ENCODE measurements at places on chromosomes 11 and 22.

GRCh38 chr11:63536669-63537292, at the start of gene PLAAT4:
Gene PLAAT4 (plus strand): TSS chr11:63536808. CDS start chr11:63536869, 61 bp downstream.
- DNase-seq: peak; percentile 62

- peak; percentile 44 for DNase-seq
Measured at GRCh38 chr11:65442842-65443331, 20.3 kb downstream of the NEAT1 start.

DNA sequence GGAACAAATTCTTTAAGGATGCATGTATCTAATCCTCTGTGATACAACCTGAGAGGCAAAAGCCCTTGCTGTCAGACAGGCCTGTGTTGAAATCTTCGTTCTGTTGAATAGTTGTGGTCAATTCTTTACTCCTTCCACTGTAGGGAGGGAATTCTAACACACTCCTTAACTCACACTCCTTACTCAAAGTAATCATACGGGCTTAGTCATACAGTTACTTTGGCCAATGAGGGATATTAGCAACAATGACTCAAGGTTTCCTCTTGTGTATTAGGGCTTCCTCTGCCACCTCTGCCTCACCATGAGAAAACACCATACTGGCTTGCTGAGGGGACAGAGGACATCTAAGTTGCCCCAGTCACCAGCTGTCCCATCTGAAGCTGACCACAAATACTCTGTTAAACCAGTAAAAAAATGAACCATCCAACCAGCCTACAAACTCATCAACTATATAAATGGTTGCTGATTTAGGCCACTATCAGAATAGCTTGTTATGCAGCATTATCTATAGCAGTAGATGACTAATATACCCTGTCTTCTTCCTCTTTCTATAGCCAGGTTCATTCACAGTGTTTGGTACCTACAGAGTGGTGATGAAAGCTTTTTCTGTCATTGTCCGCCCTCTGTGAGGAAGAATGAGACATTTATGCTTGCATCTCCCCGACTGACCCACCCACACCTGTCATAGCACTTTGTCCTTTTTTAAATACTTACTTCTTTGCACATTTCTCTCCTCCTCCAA, 322.8 kb upstream of the SYN3 start:
- no peak for DNase-seq

GRCh38 chr11:2549491-2549875, 104.7 kb downstream of the KCNQ1 start:
- DNase-seq: no peak

DNA sequence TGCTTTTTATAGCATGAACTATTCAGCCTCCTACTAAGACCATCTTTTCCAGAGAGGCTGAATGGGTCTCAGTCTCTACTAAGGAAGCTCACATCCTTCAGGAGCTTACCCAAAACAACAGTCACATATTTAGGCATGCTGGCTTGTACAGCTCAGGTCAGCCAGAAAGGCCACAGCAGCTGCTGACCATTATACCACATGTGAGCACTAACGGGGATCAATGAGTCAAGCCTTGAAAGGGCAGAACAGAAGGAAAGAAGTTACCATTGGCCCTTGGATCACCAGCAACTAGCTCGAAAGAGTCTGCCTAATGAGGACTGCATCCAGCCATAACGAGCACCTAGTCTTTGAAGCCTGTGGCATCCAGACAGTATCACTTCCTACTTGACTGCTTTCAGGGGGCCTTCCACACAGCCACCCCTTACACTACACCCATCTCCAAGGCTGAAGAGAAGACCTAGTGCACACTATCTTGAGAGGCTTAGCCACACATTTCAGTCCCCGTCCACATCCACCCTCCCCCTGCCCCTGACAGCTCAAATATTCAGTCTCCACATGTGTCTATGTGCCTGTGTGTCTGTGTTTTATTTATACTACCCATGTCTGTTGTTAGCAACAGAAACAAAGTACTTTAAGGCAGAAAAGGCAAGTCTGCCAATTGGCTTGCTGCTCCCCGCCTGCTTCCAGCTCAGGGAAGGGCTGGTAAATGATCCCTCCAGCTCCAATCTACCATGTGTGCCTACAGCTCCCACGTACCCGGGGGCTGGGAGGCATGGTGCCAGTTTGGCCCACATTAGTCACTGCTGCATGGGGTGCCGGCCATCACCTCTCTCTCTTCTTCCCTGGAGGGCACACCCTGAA, 95.5 kb downstream of the RPL27A start:
- DNase-seq: no peak

GRCh38 chr11:42410251-42410955, 901.4 kb upstream of the API5 start:
- no peak for DNase-seq

DNA sequence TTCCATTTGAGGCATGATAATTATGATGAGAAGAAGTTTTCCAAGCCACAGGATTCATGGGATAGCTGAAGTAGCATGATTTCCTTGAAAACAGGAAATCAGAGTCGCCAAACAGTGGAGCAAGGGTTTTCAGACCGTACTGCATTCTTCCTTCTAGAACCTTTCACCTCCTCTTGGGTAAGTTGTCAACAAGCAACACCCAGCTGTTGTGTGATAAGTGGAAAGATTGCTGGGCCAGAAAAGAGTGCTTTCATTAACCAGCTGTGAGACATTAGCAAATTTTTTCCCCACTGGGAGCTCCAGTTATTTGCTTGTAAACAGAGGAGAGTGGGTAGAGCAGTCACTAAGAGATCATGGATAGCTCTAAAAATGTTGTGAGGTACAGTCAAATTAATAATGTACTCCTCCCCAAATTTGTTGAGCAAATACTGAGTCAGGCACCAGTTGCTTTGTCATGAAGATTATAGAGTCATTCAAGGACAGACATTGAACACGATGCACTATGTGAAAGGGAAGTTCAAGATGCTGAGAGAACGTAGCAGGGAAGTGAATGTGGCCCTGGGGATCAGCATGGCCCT, 11.7 kb upstream of the MPEG1 start:
- no peak for DNase-seq

DNA sequence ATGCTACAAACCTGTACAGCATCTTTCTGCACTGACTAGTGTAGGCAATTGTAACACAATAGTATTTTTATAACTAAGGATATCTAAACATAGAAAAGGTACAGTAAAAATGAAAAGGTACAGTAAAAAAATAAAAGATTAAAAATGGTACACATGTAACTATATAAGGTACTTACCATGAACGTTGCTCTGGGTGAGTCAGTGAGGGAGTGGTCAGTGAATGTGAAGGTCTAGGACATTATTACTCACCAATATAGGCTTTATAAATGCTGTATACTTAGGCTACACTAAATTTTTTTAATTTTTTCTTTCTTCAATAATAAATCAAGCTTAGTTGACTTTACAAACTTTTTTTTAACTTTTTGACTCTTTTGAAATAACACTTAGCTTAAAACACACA, 59.9 kb downstream of the EIF3M start:
- no peak for DNase-seq

GRCh38 chr11:17736579-17736893, 2.0 kb downstream of the KCNC1 start:
- no peak for DNase-seq

GRCh38 chr11:37264060-37264459, 666.0 kb upstream of the RAG2 start:
- DNase-seq: no peak

GRCh38 chr22:34429314-34429713, 509.0 kb upstream of the LARGE1 start:
- no peak for DNase-seq

DNA sequence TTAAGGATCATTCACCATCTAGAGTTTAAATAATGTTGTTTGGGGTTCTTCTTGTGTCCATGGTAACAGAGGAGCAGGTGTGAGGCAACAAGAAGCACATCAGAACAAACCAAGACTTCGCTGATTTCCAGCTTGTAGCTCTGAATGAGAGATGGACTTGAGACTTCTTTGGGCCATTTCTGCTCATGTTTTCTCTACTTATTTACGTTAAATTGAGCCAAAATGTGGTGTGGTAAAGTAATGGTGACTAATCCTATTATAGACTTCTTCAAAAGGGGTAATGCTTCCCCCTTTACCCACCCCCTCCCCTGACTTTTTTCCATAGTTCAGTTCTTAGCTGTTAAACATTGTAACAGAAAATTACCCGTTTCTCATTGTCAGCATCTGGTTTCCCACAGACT, 65.2 kb downstream of the CSTPP1 start:
- no peak for DNase-seq

DNA sequence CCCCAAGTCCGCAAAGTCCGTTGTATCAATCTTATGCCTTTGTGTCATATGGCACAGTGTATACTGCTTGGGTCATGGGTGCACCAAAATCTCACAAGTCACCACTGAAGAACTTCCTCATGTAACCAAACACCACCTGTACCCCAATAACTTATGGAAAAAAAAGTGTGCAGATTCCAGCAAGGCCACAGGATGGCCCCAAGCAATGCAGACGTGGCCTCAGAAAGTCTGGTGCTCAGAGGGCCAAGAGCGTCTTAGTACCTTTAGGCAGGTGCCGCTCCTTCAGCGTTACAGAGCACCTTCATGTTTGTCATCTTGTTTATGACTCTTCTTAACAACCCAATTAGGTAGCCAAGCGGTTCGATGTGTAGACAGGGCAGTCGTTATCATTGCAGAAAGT, 65.3 kb downstream of the PRDM11 start:
- DNase-seq: no peak

DNA sequence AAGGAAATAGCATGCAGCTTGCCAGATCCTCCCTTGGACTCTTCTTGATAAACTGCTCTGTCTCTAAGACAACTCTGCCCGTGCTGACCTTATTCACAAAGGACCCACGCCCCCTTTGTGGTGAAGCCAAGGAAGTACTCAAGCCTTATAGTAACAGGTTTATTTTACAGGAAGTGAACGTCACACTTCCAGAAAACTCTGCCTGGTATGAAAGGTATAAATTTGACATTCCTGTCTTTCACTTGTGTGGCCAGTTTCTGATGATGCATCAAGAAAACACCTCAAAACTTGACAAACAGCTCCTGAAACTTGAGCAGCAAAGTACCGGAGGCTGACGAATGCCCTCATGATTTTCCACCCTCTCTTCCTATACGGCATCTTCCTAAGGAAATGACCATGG, 12.5 kb upstream of the PELI3 start:
- DNase-seq: no peak

DNA sequence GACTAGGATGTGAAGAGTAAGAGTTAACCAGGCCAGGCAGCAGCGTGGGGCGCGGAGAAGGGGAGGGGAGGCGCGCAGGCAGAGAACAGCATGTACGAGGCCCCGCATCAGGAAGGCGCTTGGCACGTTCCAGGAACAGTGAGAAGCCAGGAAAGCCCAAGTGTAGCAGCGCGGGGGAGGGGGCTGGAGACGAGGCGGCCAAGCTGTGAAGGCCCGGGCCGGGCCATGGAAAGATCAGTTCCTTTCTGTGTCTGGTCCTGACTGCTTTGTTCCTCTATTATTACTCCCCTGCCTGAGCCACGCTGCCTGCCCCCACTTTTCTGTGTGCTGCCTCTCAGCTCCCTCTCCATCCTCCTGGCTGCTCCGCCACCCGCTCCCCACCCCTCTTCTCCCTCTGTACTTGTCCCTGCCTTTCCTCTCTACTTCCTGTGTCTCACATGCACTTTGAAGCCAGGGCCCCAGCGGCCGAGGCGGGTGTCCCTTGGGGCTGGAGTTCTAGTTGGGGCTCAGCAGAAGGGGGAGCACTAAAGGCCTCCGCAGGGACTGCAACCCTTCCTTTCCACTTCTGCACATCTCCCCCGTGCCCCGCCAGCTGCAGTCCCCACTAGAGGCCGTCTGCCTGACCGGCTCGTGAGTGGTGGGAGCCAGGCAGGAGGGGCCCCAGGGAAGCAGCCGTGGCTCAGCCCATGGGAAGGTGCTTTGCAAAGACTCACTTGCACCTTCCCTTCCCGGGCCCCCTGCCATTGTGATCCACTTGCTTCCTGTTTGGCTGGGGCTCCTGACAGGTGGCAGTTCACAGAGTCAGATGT, 63.7 kb downstream of the PRDM11 start:
- no peak for DNase-seq

- DNase-seq: no peak
Measured at GRCh38 chr11:58188770-58189169, at the start of gene OR9Q2. Gene OR9Q2 (plus strand): TSS chr11:58189070. CDS start chr11:58190491, 1,421 bp downstream.

DNA sequence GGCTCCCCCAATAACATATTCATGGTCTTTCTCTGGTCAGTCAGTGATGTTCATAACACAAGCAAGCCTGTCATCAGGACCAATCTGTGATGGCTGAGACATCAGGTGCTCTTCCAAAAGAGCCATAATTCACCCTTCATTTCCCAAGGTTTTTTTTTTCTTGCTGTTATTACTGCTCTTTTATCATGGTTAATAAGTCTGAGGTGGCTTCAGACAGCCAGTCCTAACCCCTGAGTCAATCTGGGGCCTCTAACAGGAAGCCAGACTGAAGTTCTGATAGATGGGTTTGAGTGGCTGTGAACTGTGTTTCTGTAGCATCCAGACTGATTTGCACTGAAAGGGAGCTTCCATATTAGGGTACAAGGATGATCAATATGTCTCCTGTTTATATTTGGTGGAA, 8.8 kb downstream of the EHF start:
- DNase-seq: no peak

- DNase-seq: no peak
Measured at GRCh38 chr11:103585911-103586310, 450.5 kb upstream of the DDI1 start.

DNA sequence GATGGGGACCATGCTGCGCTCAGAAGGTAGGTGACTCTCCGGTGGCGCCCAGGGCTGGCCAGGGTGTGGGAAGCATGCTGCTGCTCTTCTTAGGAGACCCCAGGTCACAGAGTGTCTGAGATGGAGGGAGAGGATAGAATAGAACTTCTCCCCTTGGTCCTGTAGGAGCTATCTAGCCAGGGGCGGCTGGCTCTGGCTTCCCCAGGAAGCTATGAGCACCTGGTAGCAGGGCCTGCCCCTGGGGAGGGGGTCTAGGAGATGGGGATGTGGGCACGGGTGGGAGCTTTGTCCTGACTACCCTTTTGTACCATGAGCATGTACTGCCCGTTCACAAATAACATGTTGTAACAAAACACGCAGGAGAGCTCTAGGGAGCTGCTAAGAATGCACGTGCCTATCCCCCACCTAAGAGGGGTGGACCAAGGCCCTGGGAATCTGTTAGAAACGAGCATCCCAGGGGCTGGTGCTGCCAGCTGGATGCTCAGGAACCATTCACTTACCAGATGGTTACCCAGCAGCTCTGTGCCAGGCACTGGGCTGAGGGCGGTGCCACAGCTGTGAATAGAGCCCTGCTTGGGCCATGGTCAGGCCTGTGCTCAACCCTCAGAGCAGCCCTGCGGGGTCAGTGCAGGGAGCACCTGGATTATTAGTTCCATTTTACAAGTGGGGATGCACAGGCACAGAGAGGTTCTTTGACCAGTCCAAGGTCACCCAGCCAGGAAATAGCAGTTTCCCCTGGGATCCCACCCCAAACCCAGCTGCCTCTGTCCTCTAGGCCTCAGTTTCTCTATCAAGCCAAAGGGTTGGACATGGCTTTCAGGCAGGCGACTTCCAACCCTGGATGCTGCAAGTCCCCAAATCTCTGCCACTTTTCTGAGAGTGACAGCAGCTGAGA, 2.2 kb downstream of the SLC39A13 start:
- no peak for DNase-seq

GRCh38 chr11:73902303-73902702, 25.5 kb downstream of the PAAF1 start:
- no peak for DNase-seq

Data from T47D (cell line).